ENCODE measurements at places on chromosomes 5 and 9.

- no peak for DNase-seq
Measured at GRCh38 chr5:127959152-127959764, 124.3 kb upstream of the SLC12A2 start.

DNA sequence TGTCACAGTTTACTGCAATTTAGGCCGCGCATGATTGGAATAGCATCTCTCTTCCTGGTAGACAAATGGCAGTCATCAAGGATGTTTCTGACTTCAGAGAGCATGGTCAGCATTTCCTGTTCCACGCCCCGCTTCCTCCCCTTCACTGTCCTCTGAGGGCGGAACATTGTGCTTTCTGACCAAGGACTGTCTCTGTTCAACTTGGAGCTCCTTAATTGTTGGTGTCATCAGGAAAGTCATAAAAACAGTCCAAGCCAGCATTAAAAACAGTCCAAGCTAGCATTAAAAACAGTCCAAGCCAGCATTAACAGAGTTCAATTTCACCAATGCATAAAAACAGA, 301.3 kb upstream of the IRX4 start:
- no peak for DNase-seq

DNA sequence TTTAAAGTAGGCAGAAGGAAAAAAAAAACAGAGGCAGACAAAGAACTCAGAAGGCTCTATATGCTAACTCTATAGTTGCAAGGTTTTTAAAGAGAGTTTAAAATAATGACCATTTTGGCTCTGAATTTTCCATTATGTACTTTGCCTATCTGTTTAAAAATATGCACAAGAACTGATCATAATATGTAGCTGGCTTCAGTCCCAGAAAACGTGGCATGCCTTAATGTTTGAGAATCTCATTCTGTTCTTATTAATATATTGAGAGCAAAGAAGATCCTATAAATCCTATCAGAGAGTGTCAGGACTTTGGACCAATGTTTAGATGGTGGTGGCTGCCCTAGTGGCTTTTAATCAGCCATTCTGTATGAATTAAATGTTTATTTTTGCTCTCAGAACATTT, 121.5 kb downstream of the JMY start:
- DNase-seq = no peak

DNA sequence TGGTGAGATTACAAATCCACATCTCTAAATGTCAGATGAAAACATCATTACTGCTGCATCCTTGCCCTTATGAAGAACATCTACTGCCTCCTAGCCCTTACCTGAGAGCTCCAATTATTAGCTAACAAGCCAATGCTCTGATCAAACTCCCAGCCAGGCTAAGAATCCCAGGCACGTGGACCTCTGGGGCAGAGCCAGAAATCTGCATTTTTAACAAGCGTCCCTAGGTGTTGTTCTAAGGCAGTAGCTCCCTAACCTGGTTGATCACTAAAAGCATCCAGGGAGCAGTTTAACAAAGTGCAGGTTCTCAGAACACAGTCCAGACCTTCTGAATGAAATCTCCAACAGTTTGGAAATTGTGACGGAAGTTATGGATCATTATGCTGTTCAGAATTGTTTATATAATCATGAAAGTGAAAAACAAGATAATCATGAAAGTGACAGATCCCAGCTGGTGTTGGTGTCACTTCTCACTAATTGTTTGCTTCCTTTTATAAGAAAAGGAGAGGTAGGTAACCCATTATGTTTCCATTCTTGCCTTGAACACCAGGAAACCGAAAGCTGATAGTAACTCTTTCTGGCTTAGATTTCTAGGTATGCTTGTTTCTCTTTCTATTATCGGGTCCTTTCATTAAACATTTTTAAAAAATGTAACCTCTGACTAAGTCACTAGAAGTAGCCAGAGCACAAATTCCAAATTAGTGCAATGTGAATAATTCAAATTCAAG, 216.5 kb upstream of the NR4A3 start:
- DNase-seq = no peak

DNA sequence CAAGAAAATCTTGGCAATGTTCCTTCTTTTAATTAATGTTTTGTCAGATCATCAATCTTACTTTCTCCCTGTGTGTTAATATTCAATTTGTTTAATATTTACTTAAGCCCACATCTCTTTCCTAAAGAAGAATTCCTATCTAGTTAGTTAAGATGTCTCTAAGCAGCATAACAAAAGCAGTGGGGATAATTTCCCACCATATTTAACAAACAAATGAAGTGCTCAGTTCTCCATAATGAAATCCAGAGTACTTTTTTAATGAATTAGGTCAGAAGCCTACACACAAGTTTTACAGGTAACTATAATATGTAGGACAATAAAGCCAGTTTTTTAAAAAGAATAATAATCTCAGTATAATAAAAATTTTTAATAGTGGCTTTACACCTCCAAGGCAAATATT, 1918.8 kb downstream of the EFNA5 start:
- DNase-seq = no peak

DNA sequence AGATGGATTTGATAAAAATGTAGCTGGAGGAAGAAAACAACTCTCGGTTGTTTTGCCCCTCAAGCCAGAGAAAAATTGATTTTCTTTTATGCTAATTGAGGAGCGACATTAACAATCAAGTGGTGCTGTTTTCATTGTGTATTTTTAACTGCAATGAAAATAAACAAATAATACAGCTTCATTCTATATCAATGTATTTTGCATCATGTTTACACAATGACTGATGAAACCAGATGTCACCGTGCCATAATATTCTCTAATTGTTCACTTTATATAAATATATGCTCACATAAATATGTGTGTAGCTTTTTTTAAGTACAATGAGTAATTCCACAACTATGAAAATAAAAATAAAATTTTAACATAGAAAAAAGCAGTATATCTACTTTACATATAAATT, 139.0 kb upstream of the PRDM9 start:
- DNase-seq = no peak

GRCh38 chr9:80501635-80502034, 929.9 kb downstream of the TLE4 start:
- no peak for DNase-seq

GRCh38 chr5:66004216-66004615, 77.8 kb downstream of the ERBIN start:
- DNase-seq = no peak

- no peak for DNase-seq
Measured at GRCh38 chr9:78325343-78325742, 28.4 kb downstream of the PSAT1 start.

GRCh38 chr5:154002511-154003020, 36.1 kb downstream of the FAM114A2 start:
- no peak for DNase-seq
